ENCODE measurements at places on chromosomes 4 and X. TPM values are rescaled to one million over a fixed set of nuclear protein-coding genes. Genes with fewer than 3 reads are reported as not detected.
A peak's percentile ranks its signal among the peaks of the same experiment; 100 is the strongest.

DNA sequence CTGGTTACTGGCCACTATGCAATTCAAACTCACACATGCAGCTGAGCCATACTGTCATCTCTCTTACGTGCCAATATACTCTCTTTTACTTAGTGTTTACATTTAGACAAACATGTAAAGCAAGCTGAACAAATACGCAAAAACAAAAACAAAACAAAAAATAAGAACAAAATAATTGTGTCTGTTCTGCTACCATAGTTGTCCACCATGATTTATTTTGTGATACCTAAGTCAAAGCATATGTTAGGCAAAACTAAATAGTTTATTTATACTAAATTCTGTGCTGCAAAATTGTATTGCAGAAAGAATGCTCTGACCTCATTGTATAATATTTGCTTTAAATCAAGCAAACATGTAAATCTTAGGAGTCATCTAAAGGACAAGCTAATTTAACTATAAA, 943.2 kb upstream of the AGA start:
- no peak for DNase-seq

DNA sequence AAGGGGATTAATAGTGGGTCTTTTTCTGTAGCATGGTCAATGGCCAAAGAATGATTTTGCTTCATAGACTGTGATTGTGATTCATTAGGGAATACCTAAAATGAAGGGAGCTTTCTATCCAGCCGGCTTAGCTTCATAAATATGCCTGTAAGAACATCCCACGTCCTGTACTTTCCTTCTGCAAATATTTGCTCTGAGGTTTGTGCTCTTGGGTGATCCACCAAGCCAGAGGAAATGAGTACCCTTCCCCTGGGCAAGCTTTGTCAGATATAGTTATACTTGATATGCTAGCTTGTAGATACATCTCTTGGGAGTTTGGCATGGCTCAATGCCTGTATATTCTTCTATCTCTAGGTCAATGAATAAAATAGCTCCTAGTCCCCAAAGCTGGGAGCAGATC, 28.2 kb upstream of the SPARCL1 start:
- no peak for DNase-seq

- DNase-seq = no peak
Measured at GRCh38 chrX:86171366-86171765, 23.1 kb downstream of the DACH2 start.

GRCh38 chr4:19005211-19005610, 983.7 kb upstream of the LCORL start:
- DNase-seq = no peak

- DNase-seq = no peak
Measured at GRCh38 chrX:63930140-63930539, 145.1 kb upstream of the ARHGEF9 start.

The MAGEA4 gene
- not detected for total RNA-seq

- DNase-seq = no peak
Measured at GRCh38 chr4:40354158-40354557, 19.0 kb downstream of the CHRNA9 start.

The GRIA2 gene
- total RNA-seq = not detected

DNA sequence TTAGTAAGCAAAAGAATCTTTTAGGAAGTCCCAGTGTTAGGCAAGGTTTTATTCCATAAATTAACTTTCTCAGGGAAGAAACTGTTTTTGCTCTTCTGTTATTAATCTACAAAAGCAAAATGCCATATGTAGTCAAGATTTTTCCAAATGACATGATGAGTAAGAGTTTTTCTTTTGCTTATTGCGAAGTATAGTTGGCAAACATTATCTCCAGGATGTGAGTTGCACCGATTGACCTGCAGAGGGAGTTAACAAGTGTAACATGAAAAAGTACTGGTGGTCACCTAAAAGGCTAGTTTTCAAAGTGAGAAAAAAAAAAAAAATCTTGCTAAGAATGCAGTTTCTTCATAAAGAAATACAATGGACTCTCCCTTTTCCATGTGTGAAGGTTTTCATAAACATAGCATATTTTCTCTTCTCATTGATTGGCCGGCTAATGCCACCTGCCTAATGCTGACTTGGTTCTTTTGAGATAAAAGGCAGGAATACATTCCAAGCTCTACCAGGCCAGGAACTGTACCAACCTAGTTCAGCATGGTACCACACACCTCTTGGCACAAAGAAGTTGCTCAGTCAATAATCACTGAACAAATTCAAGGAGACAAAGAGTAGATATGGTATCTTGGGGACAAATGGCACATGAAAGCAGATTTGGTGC, 100.2 kb downstream of the LNX1 start:
- DNase-seq = no peak

- DNase-seq = no peak
Measured at GRCh38 chrX:153969904-153970356, 1.7 kb downstream of the HCFC1 start.

- DNase-seq = no peak
Measured at GRCh38 chr4:665751-666435, 8.2 kb downstream of the ATP5ME start.

- DNase-seq = no peak
Measured at GRCh38 chr4:90290345-90290744, 163.2 kb downstream of the CCSER1 start.

DNA sequence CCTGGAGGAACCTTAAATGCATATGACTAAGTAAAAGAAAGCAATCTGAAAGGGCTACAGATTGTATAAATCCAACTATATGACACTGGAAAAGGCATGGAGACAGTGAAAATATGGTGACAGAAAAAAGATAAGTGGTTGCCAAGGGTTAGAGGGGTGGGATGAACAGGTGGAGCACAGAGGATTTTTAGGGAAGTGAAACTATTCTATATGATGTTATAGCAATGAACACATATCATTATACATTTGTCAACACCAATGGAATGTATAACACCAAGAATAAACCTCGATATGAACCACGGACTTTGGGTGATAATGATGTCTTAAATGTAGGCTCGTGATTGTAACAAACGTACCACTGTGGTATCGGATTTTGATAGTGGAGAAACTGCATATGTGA, 40.7 kb downstream of the NPY5R start:
- no peak for DNase-seq

GRCh38 chr4:147056940-147057610, 111.4 kb upstream of the TTC29 start:
- DNase-seq = no peak

The SATL1 gene
- not detected for total RNA-seq

GRCh38 chr4:182975806-182976205, 58.6 kb upstream of the DCTD start:
- peak; percentile 19 for DNase-seq

DNA sequence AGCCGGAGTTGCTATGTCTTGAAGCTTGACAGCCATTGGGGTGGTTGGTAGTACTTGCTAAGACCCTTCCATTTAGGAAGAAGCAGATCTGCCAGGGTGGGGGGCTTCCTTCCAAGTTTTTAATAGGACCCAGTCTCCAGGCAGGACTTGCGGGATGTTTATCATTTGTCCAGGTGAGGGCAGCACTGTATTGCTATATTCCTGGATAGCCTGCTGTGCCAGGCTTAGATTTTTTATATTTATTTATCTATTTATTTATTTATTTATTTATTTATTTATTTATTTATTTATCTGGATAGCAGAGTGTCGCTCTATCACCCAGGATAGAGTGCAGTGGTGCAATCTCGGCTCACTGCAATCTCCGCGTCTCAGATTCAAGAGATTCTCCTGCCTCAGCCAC, 87.4 kb upstream of the CT45A1 start:
- DNase-seq = no peak

The ABCG2 gene
- 2.3 TPM for total RNA-seq

The GYG2 gene
- not detected for total RNA-seq

The EGF gene
- total RNA-seq = not detected

The LNX1 gene
- total RNA-seq = 0.46 TPM

The ZBED1 gene
- total RNA-seq = 24.5 TPM
